ENCODE measurements at places on chromosomes 7 and 10. TPM values are rescaled to one million over a fixed set of nuclear protein-coding genes. Genes with fewer than 3 reads are reported as not detected.

DNA sequence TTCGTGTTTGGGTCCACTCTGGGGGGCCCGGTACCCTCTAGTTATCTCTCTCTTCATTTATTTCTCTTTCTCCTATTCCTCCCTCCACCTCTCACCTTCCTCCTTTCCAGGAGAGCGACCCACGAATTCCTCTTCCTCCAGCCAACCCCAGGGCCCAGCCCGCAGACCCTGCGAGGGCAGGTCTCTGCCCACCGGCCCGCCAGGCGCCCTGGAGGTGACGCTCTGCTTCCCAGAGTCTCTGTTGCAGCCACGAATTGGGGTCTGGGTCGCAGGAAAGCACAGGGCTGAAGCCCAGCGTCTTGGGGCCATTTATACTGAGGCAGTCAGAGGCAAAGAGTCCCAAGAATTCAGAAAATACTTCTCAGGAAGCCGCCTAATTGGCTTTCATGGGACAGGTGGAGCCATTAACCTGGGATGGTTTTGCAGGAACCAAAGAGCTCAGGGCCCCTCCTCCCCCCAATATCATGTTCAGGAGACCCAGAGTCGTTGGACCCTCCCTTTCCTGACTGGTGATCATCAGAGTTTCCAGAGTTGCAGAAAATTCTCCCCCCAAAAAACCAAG is 2.7 kb upstream of the EN2 start:
- no peak for DNase-seq

GRCh38 chr10:13961097-13961496 is 369.6 kb downstream of the FRMD4A start:
- no peak for DNase-seq

GRCh38 chr10:105056413-105056812 is 415.3 kb downstream of the SORCS3 start:
- no peak for DNase-seq

DNA sequence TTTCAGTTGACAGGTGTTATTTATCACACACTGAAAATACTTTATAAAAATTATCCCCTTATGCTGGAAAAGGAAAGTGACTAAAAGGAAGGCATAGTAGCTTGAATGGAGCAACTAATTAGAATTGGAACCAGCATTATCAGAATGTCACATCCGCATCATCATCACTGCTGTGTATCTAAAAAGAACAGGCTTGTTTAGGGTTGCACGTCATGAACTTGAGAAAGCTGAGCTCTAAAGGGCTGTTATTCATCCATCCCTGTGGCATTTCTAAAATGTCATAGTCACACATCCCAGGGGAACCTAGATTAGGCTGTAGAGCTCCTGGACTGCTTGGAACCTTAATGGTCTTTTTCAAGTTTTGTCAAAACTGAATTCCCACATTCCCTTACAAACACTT is 54.4 kb downstream of the KLHDC10 start:
- no peak for DNase-seq

The CTAGE15 gene
- not detected for total RNA-seq

GRCh38 chr7:54946764-54947163 is 72.1 kb upstream of the EGFR start:
- no peak for DNase-seq

The PNLIPRP3 gene
- not detected for total RNA-seq

- DNase-seq: no peak
Measured at GRCh38 chr10:105356626-105357025, 715.5 kb downstream of the SORCS3 start.

The GATA3 gene
- total RNA-seq: 1.3 TPM

DNA sequence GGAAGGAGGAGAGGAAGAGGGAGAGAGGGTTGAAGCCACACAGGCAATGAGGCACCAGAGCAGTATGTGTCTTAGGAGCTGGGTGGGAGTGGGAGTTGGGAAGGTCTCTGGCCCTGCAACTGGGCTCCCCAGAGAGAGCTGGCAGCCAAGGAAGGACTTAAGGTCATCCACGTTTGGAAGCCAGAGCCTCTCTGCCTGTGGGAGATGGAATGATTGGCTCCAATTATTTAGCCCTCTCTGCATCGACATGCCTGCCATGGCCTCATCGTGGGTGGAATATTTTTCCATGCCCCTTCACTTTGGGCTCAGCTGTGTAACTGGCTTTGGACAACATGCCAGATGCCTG is 478.5 kb downstream of the RPS24 start:
- no peak for DNase-seq

DNA sequence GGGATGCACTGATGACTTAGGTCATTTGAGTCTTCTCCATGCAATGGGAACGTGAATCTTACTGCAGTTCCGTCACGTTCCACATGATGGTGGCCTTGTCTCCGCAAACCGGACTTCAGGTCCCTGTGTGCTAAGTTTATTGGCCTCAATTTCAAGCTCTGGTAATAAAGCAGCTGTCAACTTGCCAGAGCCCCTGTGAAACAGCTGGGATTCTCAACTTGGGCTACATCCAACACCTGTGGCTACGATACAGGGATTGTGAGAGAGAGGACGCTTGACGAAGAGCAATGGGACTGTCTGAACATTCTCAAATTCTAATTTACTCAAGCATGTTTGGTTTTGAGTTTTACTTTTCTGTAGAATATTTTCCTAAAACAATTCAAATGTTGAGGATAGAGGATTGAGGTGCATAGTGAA is 174.2 kb downstream of the PTN start:
- peak; percentile 40 for DNase-seq

DNA sequence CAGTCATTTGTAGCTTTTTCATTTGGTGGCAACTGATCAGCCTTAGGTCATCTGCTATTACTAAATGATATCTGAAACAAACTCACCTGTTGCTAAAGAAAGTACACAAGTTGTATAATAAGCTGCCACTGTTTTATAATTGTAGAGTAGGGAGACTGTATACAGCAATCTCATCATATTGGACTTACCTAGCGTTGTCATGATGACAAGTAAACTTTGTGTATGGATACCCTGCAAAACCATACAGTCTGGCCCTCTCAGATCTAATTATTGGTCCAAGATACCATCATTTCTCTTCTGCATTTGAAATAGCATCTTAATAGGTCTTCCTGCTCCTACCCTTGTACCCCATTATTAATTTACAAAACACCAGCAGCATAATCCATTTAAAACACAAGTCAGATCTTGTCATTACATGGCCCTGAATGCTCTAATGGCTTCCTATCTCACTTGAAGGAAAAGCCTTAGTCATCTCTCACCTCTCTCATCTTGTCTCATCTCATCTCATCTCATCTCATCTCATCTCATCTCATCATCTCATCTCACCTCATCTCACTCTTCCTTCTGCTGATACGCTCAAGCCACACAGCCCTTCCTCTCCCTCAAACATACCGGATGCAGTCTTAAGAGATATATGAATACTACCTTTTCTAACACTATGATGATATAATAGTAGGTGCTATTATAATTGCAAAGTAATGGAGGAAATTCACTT is 540.6 kb downstream of the MDFIC start:
- DNase-seq: no peak

DNA sequence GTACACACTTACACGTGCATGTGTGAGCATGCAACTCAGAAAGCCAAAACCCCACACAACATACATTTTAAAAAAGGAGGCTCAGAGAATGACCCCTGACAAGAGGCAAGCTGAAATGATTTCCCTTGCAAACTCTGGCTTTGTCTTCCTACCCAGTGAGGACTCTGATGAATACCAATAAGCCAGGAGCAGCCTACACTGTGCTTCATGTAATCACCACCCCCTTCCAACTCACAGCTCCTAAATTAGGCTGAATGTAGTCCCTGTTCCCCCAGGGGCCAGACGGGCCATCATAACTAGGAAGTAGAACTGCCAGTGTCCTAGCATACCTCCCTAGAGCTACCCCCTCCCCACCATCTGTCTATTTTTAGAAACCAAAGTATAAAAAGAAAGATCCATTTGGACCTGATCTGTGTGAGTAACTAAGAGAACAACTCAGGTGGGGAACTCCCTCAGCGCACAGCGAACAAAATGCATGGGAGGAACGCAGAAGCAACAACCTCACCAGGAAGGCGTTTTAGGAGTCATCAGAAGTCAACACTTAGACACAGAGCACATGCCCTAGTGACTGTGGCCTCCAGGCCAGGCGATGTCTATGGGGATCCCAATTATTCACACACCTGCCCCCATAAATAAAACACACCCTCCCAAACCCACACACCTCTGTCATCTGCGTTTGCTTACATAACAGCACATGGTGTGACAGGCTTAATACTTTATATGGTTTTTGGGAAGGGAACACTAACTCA is 1.9 kb downstream of the DGKI start:
- DNase-seq: no peak

DNA sequence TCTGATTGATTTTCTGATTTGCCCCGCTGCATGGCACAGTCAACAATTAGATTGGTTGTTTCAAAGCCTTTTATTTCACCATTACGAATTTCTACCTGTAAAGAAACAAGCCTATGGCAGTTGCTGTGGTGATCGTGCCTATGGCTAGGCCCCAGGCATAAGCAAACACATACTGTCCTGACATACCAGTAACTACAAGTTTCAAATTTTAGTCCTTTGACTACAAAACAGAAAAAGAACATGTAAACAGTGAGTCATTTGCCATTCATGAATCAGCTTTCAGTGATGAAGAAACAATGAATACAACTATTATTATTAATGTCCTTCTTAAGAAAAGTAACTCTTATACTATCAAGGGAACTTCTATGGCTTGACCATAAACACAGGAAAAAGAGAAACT is 168.0 kb upstream of the LRRN3 start:
- DNase-seq: no peak

The NKX1-2 gene
- total RNA-seq: not detected

- no peak for DNase-seq
Measured at GRCh38 chr7:153404781-153405279, 645.3 kb downstream of the ACTR3B start.

DNA sequence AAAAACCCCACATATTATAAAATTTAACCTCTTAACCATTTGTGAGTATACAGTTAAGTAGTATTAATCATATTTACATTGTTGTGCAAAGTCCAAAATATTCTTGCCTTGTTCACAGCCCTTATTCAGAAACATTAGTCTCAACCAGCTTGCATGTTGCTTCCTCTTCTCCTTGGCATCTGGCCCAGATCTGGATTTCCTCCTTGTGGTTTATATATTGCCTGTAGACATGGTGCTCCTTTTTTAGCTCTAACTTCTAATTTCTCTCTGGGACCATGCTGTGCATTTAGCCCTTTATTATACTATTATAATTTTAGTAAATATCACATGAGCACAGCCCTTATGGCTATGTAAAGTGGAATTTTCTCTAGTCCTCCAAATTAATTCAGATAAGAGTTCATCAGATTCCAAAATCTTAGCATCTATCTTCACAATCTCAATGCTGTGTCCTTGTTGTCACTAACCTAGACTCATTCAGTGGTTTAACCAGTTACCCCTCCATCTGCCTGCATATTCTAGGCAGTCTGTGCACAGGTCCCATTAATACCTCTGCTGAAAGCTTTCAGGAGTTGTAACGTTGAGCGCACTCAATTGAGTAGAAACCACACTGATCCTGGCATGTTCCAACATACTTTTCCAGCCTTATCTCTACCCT is 7.9 kb downstream of the CPED1 start:
- DNase-seq: no peak

DNA sequence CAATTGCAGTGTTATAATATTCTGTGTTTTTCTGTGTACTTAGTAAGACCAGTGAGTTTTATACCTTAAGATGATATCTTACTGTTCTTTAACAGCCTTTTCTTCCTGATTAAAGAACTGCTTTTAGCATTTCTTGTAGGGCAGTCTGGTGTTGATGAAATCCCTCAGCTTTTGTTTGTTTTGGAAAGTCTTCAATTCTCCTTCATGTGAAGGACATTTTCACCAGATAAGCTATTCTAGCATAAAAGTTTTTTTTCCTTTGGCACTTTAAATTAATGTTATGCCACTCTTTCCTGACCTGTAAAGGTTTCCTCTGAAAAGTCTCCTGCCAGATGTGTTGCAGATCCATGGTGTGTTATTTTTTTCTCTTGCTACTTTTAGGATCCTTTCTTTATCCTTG is 1059.8 kb downstream of the LRMDA start:
- no peak for DNase-seq

GRCh38 chr7:158812684-158813083 is 16.6 kb downstream of the ESYT2 start:
- no peak for DNase-seq

DNA sequence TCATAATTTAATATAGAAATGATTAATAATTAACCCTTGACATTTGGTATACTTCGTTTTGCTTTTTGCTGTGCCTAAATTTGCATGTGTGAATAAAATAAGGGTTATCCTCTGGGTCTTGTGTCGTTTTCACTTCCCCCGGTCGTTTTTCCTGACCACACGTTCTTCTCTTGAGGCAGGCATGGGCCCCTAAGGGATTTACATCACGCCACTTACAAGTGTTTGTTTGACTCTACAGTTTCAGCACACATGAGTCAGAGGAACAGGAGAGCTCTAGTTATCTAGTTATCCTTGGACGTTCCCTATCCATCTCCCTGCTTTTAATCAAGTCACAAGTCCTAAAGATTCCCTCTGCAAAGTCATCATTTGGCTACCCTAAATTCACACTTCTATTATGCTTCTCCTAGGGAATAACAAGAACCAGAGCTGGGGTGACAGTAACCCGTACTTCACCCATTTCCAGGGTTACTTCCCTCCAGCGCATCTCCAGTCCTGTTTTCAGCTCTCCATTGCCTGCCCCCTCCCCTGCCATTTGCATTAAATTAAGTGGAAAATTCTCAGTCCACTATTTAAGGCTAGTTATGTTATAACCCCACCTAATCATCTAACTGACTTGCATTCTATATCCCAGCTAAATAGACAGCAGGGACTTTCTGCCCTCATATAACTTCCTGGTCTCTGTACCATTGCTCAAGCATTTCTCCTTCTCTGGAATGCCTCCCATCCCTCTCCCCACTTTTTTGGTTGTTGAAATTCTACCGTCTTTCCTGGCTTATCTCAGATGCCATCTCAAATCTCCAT is 206.9 kb downstream of the PTEN start:
- DNase-seq: no peak

DNA sequence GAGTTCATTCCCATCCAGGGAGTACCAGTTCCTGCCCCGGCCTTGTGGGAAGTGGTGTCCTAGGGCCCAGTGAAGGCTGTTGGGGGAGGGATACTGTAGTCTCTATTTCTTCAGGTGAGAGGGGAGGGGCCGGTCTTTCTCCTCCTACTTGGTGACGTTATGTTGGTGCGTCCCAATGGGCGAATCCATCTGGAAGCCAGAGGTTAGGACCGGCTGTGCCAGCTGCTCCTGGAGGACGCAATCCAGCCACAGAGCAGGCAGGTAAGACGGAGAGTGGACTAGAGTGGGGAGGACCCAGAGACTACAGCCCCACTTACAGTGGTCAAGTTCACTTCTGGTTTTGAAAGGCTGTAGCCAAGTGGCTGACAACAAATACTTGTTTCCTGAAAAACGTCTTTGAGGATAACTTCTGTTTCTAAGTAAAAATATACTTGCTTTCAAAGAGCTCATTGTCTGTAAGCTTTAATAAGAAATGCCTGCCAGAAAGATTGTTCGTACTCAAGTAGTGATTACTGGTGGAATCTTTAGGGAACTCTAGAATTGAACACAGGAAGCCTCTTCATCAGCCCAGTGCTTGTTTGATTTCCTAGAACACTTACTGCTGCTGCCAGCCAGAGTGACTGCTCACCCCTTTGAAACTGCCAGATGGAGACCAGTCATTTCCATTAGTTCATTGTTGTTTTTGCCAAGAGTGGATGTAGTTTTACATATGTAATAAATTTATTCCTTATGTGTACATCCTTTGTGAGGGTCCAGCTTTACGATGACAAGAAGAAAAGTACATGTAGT is 25.4 kb downstream of the RBM33 start:
- DNase-seq: no peak

GRCh38 chr10:15486404-15486803 is 115.3 kb upstream of the FAM171A1 start:
- no peak for DNase-seq

The LBX1 gene
- total RNA-seq: not detected
